ENCODE measurements at places on chromosomes 2 and 18.

DNA sequence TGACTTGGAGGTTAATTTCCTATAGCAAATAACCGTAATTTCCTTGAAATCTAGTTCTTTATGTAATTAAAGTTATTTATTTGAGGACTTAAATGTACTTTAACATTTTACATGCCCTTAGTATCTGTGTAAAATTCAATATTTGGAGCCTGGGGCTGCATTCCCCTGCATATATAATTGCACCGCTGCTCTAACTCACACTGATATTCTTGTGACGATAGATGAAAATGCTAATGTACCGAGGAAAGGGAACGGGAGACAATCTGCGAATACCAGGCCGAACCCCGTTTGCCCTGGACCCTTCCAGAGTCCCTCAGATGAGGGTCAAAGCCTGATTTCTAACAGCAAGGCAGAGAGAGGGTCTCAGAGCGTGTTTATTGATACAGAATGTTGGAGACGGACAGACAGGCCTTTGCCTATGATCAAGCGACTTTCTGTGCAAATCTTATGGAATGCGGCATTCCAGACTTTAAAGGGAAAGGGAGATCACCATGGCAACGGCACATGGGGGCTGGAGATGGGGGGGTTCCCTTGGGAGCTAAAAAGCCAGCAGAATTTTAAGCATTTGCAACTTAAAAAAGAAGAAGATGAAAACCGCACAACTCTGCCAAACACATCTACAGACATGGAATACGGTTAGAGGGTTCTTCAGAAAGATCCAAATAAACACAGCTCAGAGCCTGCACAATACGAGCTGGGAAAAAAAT lies 57.6 kb upstream of the TWIST2 start:
- DNase-seq: no peak

DNA sequence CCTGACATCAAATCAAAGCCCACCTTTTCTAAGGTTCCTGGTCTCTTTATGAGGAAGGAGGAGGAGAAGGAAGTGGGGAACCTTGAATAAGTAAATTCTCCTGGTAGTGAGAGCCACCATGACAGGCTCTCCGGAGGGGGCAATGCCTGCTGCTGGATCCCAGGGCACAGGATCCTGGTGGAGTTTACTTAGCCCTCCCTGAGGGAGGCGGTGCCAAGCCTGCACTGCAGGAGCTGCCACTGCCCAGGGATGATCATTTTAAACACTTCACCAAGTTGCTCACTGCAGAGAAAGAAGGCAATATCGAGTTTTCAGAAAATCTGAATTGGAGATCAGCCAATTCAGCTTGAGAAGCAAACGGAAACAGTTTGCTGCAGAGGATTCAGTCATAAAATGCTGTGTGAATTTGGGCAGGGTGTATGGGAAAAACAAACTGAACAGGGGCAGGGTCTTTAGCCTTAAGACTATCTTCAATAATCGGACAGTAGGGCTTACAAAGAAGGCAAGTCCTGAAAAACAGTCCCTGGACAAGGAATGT lies 200.7 kb downstream of the RAD51AP2 start:
- no peak for DNase-seq

DNA sequence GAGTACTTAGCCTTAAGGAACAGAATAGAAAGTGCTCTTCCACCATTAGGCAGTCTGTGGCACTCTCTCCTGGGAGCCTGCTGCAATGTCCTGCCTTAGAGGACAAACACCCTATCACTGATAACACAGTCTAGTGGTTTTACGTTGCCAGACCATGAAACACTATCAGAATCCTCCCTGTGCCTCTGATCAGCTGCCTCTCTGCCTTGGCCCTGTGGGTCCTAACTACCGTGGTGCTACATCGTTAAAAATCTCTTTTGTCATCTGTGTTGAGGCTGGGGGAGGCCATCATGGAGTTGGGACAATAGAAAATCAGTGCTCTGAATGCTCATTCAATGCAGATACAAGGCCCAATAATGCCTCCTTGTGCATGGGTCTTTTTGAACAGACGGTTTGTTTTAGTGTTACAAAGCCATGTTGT lies 11.9 kb upstream of the APCDD1 start:
- no peak for DNase-seq

DNA sequence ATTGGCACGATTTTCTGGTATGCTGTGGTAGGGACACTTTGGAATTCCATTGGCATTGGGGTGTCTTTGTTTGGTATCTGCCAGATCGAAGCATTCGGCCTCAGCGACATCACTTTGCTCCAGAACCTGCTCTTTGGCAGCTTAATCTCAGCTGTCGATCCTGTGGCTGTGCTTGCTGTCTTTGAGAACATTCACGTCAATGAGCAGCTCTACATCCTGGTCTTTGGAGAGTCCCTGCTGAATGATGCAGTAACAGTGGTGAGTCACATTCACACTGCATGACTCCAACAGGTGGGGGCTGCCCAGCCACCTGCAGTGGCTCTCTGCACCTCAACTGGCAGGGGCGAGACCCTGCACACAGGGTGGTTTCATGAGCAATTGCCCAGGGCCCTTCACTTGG lies 38.4 kb downstream of the SLC9A2 start:
- DNase-seq: no peak

Data from stimulated activated CD8-positive, alpha-beta memory T cell treated with anti-CD3 and anti-CD28 coated beads, Interleukin-12 subunit alpha, Interleukin-12 subunit beta, amount 100 ng/mL, for 4 hours (primary cell).